ENCODE measurements at places on chromosomes 4 and X.
A peak's percentile ranks its signal among the peaks of the same experiment; 100 is the strongest.

DNA sequence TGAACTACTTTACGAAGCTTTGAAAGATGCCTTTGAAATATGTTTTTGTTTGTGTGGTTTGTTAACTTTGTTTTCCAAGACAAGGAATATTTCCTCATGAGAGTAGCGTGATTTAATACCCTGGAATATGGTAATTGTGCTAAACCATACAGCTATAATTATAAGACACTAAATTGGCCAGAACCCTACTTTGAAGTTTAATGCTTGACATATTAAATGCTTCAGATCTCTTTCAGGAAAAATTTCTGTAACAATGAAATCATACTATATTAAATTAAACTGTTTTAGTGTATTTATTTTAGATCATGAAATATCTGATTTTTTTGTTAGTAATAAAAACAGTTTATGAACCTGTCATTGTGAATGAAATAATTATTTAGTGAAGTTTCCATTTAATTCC lies 63.5 kb downstream of the DCLK2 start:
- no peak for DNase-seq

GRCh38 chr4:139861471-139861870 lies 195.9 kb downstream of the MGST2 start:
- DNase-seq, result no peak

- DNase-seq, result peak; percentile 41
These were observed 203.6 kb downstream of the SPRY1 start for GRCh38 chr4:123599920-123600810.

DNA sequence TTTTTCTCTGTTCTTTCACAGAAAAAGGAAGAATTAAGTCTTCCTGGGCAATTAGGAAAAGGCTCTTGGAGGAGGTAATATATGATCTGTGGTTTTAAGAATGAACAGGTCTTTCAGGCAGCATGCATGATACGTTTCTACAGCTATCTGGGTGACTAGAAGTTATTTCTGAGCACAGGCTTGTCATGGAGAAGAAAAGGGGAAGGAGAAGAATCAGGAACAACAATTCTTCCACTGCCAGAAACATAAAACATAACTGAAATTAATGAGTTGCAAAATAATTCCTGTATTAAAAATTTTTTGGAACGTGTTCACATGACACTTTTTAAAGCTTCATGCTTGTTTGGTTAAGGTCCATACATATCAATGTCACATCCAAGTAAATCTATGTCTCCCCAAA lies 17.7 kb upstream of the STIM2 start:
- no peak for DNase-seq

DNA sequence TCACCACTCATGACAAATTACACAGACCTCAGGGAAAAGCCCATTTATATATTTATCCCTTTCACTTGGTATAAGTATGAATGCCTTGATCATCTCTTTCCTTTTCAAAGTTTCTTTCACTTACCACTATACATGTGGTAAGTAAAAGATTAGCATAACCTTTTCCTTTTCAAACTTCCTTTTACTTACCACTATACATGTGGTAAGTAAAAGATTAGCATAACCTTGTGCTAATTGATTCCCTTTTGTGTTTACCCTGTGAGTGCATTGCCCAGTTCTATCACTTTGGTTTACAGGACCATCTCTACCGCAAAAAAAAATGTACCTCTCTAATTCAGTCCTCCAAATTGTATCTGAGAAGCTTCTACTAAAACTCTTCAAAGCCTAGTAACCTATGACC lies 32.7 kb upstream of the TCEANC start:
- no peak for DNase-seq

- peak; percentile 8 for DNase-seq
These were observed 36.6 kb upstream of the UGT2A1 start for GRCh38 chr4:69689599-69689998.

Measured in right kidney (tissue), 9 donors.